NCI-H2081 treated with DMSO at 0.1 percent for 48 hours (cell line): ENCODE measurements at places on chromosomes 2 and 18.

DNA sequence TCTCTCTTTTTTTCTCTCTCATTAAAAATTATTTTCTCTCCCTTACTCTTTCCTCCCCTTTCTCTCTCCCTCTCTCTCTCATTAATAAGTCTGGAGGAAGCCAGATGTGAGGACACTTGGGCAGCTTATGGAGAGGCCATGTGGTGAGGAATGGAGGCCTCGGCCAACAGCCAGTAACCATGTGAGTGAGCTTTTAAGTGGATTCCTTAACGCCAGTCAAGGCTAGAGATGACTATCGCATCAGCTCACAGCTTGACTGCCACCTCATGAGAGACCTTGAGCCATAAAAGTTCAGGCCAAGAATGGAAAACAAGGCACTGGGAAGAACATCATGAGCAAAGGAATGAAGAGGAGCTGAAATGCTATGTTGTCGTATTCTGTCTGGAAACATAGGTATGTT, 39.1 kb downstream of the ETAA1 start:
- no peak for DNase-seq

- DNase-seq = no peak
Observed at GRCh38 chr2:226747288-226747687, 52.3 kb downstream of the IRS1 start.

GRCh38 chr2:76295762-76296161, 585.0 kb upstream of the GCFC2 start:
- no peak for DNase-seq

DNA sequence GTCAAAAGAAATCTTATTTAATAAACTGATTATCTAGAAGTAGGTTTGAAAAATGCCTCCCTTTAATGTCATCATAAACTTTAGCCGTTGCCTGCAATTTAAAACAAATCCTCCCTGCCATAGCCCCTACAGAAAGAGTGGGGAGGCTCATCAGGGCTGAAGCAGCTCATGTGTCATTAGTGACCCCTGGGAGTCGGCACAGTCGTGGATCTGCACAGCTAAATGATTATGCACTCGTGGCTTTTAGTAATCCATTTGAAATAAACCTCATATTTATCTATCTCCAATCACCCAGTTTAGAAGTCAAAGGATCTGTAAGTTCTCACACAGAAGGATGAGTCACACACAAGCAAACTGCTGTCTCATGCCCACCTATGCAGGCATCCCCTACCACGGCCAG, 277.3 kb downstream of the SS18 start:
- no peak for DNase-seq

GRCh38 chr2:235493775-235494715, at the start of gene AGAP1:
Gene AGAP1 (plus strand): TSS chr2:235494043.
- peak; percentile 35 for DNase-seq

GRCh38 chr2:9674891-9675414, 44.2 kb upstream of the YWHAQ start:
- DNase-seq = no peak

DNA sequence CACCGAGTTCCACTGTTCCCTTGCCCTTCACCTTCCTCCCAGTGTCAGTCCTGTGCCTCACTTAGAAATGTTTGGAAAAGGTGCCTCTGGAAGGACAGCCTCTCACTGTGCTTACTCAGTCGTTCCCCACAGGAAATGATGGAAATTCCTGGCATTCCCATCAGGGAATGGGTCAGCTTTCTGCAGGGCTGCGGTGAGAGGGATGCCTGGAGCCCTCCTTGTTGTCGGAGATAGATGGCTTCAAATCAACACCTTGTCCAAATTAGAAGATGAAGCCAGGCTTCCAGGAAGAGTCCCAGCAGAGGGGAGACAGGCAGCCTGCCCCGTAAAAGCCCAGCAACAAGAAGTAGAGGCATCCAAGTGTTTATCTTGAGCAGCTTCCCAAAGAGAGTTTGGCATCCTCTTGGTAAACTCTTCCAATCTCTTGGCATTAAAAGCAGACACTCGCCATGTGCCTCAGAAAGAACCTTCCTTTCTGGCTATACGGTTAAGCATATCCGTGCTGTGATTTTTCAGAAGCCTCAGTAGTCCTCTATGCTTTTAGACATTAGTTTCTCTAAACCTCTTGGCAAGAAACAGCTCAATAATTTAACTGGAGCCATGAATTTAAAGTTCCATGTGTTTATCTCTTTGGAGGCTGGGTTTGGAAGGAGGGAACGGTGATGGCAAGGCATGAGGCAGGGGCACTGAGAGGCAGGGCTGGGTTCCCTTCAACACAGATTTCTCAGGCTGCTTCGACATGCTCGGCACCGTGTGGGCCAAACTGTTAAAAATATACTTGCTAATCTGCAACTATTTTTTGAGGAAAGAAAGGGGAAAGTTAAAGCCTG, 25.1 kb downstream of the COLEC12 start:
- DNase-seq = no peak
